Stimulated activated CD4-positive, alpha-beta T cell treated with anti-CD3 and anti-CD28 coated beads, TNF-alpha, amount 100 ng/mL, for 48 hours (primary cell): ENCODE measurements at places on chromosomes 6 and 20.

- no peak for DNase-seq
These were observed 143.3 kb upstream of the GPR6 start for GRCh38 chr6:109834595-109835437.

- no peak for DNase-seq
These were observed 1358.5 kb upstream of the CITED2 start for GRCh38 chr6:140732991-140733390.

GRCh38 chr20:58712806-58713731, 20.5 kb downstream of the NPEPL1 start:
- DNase-seq: no peak

DNA sequence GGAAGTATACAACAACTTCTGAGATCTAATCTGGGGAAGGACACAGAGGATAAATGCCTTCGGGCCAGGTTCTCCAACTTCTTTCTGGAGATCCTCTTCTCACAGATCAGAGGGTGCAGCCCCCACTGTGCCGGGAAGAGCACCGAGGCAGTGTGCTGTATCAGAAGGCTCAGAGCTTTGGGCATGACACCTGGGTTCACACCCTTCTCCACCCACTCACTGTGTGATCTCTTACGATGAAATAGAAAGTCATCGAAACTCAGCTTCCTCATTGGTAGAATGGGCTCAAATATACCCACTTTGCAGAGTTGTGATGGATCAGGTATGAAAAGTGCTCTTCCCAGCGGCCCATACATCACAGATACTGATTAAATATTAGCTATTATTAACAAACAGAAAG, 347.5 kb upstream of the SOX4 start:
- no peak for DNase-seq

DNA sequence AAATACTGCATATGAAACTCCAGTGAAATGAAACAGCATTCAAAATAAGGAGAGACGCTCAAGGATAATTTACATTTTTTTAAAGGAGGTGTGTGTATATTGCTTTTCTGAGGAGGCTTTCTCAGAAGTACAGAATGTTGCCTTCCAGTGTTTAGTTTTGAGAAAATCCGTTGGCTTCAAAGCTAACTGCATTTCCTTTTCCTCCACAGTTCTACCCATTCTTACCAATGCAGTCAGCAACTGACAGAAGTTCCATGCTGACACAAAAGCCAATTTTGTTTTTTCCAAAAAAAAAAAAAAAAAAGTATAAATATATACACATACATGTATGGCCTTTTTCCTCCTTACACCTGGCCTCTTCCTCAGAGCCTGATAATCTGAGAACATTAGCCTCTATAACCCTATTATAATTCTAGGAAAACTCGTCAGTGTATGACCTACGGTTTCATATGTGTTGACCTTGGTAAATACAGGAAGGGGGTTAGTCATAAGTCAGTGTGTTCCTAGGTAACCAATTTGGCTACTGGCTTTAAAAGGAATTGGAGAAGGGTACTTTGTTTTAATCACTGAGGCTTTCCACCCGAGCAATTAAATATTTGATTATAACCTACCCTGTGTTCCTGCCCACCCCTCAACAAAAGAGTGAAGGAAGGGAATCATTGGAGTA, 24.2 kb downstream of the MGME1 start:
- no peak for DNase-seq

DNA sequence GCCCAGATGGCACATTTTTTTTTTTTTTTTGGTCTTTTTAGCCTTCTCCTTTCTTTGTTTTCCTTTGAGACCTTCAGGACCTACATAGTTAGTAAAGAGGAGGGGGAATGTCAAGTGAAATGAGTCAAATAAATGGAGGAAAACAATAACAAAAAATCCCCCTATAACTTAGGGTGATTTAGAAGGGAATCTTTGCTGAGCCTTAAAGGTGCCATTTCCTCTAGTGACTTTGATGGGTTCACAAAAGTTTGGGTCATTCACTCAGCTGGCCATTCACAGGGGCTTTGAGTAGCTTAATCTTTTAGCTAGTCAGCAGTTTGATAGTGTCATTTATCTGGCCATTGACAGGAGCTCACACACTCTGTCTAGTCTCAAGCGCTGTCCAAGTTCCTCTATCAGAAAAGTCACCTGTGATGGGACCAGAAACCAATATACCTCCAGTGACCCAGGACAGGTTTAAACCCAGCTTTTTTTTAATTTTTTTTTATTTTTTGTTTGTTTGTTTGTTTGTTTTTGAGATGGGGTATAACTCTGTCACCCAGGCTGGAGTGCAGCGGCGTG, 275.1 kb upstream of the PRDM1 start:
- no peak for DNase-seq

DNA sequence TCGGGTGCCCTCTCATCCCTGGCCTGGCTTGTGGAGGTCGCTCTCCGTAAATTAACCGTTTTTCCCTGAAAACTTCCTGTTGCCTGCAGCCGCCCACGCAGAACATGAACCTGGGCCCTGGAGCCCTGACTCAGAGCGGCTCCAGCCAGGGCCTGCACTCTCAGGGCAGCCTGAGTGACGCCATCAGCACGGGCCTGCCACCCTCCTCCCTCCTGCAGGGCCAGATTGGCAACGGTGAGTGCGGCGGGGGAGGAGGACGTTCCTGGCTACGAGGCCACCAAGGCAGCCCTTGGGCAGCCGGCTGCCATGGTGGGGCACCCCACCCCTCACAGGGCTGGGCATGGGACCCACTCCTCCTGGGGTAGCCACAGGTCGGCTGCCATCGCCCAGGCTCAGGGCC, 17.8 kb downstream of the SS18L1 start:
- DNase-seq: no peak

DNA sequence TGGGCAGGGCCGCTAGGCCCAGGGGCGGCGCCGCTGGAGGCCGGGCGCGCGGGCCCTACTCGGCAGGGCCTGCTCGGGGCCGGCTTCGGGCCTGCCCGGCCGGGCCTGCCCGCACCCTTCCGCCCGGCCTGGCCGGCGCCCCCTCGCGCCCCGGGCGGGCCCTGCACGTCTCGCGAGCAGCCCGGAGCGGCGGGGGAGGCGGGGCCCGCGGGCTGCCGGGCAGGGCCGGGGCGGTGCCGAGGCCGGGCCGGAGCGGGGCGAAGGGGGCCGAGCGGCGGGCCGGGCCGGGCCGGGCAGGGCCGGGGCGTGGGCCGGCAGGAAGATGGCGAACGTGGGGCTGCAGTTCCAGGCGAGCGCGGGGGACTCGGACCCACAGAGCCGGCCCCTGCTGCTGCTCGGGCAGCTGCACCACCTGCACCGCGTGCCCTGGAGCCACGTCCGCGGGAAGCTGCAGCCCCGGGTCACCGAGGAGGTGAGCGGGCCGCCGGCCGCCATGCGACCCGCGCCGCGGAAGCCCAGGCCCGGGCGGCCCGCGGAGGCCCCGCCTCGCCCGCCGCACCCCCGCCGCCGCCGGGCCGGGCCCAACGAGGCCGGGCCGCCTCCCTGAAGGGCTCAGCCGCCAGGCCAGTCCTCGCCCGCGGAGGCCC, at the start of gene NPEPL1:
Gene NPEPL1 (plus strand): TSS at position 222 of the 647 bp plus-strand sequence. CDS start 101 bp downstream, at position 323.
- DNase-seq: peak; percentile 14

- no peak for DNase-seq
These were observed 21.3 kb downstream of the ZNF831 start for GRCh38 chr20:59184880-59185447.

GRCh38 chr6:94478133-94479005, 1059.0 kb upstream of the EPHA7 start:
- no peak for DNase-seq

- DNase-seq: no peak
These were observed 575 bp upstream of the CNR1 start for GRCh38 chr6:88166493-88167351.

DNA sequence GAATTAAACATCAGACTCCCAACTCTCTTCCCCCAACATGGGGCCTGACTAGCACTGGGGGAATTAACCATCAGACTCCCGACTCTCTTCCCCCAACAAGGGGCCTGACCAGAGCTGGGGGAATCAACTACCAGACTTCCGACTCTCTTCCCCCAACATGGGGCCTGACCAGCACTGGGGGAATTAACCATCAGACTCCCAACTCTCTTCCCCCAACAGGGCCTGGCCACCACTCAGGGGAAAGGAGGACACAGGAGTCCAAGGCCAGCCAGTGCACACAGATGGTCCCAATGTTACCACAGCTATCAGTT, 13.1 kb downstream of the CST7 start:
- DNase-seq: no peak

DNA sequence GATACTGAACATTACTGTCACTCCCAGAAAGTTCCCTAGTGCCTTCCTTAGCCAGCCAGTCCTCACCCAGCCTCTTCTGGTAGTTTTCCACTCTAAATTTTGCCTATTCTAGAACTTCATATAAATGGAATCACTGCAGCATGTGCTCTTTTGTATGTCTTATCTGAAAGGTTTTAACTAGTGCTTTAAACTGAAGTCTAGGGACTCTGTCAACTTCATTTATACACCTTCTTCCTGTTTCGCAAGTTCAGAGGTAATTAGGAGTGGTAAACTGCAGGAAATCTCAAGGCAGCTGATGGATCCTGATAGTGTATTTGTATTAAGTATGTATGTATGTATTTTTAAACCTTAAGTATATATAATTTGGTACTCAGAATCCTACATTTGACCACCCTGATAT, 94.3 kb downstream of the TCP11 start:
- DNase-seq: no peak

GRCh38 chr6:47404435-47404834, 73.2 kb upstream of the CD2AP start:
- no peak for DNase-seq

GRCh38 chr6:43666196-43666920, 21.2 kb downstream of the MRPS18A start:
- DNase-seq: no peak

GRCh38 chr6:29626948-29627754, 5.8 kb downstream of the GABBR1 start:
- no peak for DNase-seq

GRCh38 chr6:15905488-15906419, 223.1 kb upstream of the MYLIP start:
- no peak for DNase-seq
